ENCODE measurements at places on chromosomes 3 and 15. TPM values are rescaled to one million over a fixed set of nuclear protein-coding genes. Genes with fewer than 3 reads are reported as not detected.

GRCh38 chr3:16334909-16335308 lies 69.9 kb downstream of the OXNAD1 start:
- ATAC-seq = no peak

Gene C3orf22
- total RNA-seq = not detected

GRCh38 chr15:66564136-66565041 lies 1.4 kb downstream of the LCTL start:
- ATAC-seq = no peak

- no peak for ATAC-seq
Observed at GRCh38 chr3:169939320-169939719, 27.3 kb upstream of the SEC62 start.

GRCh38 chr3:141227752-141228151 lies 3.9 kb upstream of the PXYLP1 start:
- peak; percentile 14 for ATAC-seq

DNA sequence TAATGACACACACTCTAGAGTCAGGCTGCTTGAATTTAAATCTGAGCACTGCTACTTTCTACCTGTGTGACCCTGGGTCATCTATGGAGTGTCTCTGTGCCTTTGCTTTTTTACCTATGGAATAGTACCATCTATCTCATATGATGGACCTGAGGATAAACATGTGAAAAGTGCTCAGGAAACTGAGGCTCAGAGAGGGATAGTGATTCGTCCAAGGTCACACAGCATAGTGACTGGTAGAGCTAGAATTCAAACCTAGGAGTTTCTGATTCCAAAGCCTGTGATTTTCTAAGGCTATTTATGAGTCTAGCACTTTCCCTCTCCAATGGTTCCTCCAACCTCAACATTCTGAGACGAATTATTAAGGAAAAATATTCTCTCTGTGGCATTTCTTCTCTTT lies 32.0 kb upstream of the RAF1 start:
- no peak for ATAC-seq

GRCh38 chr3:63386568-63386967 lies 108.5 kb downstream of the SYNPR start:
- peak; percentile 79 for ATAC-seq

DNA sequence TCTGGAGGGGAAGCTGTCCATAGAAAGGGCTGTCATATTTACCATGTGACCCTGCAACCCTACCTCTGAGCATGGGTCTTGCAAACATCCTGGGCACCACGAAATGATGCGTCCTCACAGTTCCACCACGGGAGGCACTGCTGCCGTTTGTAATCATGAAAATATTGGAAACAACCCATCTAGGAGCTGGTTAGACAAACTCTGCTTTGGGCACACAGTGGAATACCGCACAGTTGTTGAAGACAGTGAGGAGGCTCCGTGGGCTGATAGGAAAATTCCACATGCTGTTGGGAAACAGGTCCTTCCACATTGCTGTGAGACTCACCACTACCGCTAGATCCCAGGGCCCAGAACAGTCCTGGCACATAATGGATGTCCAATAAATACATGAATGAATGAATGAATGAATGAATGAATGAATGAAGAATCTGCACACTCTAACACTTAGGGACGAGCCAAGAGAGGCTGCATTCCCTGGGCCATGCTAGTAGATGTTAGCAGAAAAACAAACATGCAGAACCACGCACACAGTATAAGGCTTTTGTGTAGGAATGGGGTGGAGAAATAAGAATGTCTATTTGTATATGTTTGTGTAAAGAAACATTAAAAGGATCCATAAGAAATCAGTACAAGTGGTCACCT lies 40.6 kb downstream of the TPRA1 start:
- no peak for ATAC-seq

DNA sequence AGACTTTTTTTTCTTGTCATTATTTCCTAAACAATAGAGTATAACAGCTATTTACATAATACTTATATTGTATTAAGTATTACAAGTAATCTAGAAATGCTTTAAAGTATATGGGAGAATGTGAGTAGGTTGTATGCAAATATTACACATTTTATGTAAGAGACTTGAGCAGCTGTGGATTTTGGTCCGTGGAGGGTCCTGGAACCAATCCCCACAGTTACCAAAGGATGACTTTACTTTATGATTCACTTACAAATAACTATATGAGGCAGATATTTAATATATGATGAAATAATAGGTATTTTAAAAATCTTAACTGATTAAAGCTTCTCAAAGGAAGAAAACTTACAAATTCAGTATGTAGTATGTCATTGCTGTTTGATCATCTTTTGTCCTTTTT lies 56.3 kb downstream of the PPP2R3A start:
- no peak for ATAC-seq

- ATAC-seq = peak; percentile 96
Observed at GRCh38 chr15:54150255-54150654, 172.0 kb downstream of the UNC13C start.

Gene STRIT1
- total RNA-seq = not detected

Gene KNG1
- total RNA-seq = 0.05 TPM

DNA sequence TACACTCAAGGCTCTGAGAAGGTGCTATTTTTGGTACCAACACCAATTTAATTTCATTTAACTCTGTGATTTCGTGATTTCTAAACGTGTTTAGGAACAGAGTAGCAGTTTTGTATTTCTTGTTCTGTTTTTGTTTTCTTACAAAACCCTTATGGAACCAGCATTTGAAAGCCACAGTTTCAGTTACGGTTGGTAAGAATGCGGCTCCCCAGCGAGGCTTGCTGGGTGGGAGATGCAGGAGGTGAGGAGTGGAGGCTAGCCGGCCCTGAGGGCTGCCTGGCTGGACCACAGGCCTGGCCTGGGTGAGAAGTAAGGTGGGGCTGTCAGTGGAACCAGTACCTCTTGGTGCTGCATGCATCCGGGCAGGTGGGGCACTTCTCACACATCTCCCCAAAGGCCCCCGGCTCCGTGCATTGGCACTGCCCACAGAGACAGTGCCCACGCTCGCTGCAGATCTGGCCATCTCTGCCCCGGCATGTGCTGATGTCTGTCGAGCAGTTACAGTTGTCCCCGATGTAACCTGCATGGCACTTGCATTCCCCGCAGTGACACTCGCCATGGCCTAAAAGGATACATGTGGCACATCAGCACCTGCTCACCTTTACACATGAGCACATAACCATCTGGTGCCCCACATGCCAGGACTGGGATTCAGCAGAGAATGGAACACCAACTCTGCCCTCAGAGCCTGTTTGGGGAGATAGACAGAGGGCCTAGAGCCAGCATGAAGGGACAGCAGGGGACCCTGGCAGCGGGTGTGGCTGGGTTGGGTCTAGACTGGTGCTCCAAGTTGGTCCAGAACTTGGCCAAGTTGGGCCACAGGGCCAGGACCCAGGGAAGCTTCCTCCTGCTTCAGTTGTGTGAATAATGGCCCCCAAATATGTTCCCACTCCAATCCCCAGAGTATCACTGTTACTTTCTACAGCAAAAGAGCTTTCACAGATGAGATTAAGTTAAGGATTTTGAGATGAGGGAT lies 43.4 kb downstream of the UMPS start:
- ATAC-seq = no peak

DNA sequence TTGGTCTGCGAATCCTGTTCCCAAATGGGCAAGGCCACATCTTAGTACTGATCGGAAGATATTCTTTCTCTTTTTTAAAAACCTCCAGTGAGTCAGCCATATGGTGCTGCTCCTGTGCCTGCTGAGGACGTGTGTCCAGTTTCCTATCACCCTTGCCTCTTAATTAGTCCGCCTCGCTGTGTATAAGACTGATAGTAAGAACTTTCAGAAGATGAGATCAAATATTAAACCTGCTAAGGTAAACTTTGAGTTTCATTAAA lies 612 bp downstream of the UBA5 start:
- ATAC-seq = no peak

DNA sequence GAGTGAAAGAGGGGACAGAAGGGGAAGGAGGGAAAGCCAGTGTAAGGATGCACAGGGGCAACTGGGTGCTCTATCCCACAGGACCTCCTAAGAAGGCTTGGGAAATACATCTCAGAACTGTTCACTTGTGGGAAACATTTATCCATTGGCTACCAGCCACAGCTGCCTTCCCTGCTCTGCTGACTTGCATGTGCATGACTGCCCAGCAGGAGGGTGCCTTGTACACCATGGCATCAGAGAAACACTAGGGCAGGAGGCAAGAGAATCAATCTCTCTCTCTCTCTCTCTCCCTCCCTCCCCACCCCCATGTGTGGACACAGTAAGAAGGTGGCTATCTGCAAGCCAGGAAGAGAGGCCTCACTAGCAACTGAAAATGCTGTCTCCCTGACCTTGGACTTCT lies 62.9 kb upstream of the ZBTB38 start:
- ATAC-seq = no peak

DNA sequence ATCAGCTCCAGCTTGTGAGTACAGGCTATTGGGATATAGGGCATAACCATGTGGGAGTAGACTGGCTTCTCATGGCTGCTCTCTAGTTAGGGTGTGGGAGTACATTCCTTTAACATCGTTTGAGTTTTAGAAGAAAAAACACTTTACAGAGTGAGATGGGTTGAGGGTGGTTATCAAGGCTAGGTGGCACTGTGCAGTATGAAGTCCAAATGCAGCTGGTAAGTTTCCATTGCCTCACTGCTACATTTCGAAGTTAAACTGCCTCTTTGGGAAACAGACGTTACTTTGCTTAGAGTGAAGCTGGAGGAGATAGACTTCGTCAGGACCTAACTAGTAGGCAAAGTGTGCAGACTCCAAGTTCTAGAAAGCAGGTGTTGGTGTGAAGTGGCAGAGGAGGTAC lies 192.4 kb downstream of the SQOR start:
- no peak for ATAC-seq

DNA sequence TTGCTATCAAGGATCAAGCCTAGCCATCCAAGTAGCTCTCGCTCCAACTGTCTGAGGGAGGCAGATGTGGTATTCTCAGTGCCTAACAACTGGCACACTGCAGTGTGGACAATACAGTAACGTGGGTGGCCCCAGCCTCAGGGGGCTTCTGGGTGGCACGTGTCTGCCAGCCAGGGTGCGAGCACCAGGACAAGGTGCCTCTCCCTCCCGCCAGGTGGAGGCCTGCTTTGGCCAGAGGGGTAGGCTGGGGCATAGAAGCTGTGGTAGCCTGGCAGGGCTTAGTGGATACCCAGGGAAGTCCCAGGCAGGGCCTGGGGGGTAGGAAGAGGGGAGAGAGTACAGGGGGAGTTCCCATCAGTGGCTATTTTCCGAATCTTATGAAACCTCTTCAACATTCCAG lies 234.0 kb downstream of the PLCL2 start:
- ATAC-seq = no peak

DNA sequence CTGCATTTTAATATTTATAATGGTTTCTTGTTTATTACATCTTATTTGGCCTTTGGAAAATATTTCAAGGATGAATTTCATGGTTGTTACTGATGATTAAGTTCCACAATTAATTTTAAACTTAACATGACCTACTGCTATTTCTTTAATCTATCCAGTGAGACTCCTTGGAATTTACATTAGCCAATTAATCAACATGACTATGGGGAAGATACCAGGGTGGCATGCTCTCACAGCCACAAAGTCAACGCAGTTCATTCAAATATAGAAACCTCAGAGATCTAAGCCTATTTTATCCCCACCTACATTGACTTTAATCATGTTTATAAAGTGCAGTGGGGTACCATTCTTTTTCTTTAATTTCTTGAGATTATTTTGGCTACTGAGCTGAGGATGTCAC lies 43.6 kb upstream of the PDZRN3 start:
- ATAC-seq = no peak

DNA sequence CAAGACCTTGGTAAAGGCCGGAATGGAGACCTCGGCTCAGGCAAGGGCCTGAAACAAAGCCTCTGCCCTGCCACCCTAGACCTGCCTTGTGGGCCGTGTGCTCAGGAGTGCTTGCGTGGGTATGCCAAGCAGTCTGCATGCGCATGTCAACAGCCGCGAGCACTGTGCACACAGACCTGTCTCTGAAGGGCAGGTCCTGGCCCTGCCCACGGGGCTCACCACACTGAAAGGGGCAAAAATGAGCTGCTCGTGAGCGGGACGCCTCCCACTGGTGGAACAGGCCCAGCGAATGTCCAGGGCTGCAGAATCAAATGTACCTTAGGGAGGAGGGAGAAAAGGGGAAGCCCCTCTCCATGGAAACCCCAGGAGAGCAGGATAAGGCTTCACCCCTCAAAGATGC lies 44.3 kb upstream of the FGD5 start:
- ATAC-seq = peak; percentile 84

Gene SPATA12
- 1.1 TPM for total RNA-seq

Gene TRIM71
- total RNA-seq = 10.1 TPM

Gene B3GALNT1
- 17.4 TPM for total RNA-seq

Gene CNTN3
- 11.2 TPM for total RNA-seq

DNA sequence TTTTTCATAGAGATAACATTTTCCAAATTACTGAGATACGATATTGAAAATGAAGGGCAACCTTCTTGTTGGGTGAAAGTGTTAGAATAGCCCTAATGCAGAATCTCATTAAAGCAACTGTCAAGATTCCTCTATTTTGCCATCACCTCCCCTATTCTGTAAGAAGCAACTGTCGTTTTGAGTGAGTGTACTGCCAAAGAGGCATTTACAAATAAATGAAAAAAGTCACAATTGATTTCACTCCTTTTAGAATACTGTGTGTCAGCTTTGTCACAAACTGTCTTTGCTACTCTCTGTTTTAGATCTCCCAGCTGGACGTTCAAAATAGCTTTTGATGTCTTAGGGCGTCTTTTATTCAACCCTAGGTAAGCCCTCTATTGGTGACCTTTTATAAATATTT lies 322.8 kb upstream of the NAALADL2 start:
- no peak for ATAC-seq

GRCh38 chr15:60043744-60044435 lies 39.8 kb downstream of the FOXB1 start:
- ATAC-seq = no peak

Gene CCR2
- total RNA-seq = 0.14 TPM

DNA sequence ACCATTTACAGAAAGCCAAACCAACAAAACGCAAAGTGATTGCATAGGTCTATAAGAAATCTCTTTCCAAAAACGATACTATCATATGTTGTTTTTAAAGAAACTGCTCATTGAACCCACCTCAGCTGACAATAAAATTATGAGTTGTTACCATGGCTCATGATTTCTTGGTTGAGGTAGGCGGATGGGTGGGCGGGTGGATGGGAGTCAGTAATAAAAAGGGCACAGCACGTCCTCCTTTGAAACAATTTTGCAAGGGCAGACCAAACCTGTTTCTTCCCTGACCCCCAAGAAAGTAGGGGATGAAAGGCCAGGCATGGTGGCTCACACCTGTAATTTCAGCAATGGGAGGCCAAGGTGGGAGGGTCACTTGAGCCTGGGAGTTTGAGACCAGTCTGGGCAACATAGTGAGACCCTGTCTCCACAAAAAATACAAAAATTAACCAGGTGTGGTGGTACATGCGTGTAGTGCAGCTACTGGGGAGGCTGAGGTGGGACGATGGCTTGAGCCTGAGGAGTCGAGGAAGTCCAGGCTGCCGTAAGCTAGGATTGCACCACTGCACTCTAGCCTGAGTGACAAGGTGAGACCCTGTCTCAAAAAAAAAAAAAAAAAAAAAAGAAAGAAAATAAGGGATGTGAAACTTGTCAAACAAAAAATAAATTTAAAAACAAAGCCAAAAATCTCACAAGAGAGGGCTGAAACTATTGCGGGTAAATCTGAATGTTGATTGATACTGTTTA lies 2.1 kb downstream of the ABHD10 start:
- no peak for ATAC-seq
